AG08396 (cell line): ENCODE measurements at places on chromosomes 2 and 18.

DNA sequence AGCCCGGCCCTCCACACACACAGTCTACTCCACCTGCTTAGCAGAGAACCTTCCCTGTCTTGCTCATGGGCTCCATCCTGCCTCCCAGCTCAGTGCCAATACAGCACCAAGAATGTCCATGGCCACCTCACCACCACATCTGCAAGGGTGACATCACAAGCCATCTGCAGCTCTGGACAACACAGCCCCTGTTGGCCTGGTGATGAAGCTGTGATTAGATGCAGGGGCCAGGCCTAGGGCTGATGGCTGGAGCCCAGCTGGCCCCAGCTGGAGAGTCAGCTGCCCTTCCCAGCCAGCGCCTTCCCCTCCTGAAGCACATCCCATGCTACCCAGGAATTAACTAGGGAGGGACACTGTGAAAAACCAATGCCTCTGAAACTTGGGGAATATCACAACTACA is 91.1 kb downstream of the TTC32 start:
- no peak for DNase-seq

- DNase-seq: no peak
Measured at GRCh38 chr18:59905686-59906091, 5.9 kb downstream of the PMAIP1 start.

GRCh38 chr2:47201224-47201623 is 46.1 kb upstream of the STPG4 start:
- no peak for DNase-seq

DNA sequence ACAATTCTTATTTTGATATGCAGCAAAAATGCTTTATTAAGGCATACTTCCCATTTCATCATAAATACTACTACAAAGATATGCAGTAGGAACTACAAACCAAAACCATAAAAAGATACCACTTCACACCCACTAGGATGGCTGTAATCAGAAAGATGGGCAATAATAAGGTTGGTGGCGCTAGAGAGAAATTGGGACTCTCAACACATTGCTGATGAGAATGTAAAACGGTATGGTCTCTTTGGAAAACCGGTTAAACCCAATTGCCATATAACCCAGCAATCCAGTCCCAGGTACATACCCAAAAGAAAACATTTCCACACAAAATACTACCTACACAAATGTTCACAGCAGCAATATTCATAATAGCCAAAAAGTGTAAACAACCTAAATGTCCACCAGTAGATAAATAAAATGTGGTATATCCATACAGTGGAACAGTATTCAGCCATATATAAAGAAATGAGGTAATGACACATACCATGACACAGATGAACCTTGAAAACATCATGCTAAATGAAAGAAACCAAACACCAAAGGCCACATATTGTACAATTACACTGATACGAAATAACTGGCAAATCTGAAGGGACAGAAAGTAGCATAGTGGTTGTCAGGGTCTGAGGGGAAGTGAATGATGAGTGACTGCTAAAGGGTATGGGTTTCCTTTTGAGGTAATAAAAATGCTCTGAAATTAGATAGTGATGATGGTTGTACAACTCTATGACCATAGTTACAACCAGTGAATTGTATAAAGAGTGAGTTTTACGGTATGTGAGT is 12.7 kb downstream of the SP3 start:
- DNase-seq: no peak

GRCh38 chr2:109663721-109664120 is 49.6 kb downstream of the SOWAHC start:
- no peak for DNase-seq

GRCh38 chr18:22710673-22711191 is 222.4 kb upstream of the RBBP8 start:
- no peak for DNase-seq

DNA sequence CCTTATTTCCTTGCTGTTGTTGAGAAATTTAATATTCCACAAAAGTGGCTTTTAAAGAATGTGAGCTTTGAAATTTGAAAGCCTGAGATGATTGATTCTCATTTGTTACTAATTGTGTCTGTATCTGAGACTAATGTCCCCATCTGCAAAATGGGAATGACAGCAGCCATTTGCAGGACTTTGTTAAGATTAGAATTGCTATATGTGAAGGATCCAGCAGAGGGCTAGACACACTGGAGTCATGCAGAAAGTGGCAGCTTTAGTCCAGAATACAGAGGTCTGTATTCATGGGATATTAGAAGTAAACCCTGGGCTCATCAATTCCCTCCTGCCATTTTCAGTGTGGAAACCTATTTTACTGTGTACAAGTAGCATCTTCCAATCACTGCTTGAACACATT is 296.5 kb upstream of the GYPC start:
- no peak for DNase-seq

DNA sequence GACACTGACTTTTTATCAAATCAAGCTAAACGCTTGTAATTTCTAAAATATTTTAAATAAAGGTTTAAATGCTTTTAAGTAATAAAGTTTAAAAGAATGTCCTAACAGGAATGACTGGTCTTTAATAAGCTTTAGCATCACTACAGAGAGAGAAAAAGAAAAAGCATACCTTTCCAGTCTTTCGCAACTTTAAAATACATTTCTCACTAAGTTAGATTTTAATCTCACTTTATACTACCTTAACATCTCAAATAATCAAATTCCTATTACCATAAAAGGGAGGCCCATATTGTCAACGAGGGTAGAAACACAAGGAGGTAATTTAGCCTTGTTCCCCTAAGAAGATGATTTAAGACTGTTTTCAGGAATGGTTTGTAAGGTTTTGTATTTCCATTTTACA is 80.7 kb downstream of the STRN start:
- DNase-seq: no peak

DNA sequence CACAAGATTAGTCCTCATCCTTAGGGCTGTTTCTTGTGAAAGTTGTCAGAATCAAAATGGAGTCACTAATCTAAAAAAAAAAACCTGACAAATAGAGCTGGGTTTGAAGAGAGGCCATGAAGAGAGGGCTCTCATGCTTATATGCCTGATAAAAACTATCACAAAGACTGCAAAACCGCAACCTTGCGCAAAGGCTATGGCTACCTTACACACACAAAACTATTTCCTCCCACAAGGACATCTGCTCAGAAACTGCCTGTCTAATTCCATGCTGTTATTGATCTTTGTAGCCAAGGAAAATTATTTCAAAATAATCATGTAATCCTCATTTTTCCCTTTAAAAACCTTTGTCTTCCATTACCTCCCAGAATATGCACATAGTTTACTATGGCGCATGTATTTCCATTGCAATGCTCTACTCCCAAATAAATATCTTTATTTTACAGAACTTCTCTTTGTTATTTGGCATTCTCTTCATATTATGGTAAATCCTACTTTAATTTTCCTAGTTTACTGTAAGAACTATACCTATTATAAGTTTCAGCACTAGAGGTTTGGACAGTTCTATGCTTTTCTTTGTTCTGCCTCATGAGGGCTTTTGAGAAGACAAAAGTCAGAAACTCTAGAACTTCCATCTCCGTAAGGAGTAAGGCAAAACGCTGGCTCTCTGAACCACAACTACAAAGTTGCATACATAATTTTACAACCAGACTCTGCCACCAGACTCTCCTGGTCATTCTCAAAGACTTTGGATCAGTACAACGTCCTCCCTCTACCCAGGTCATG is 9.6 kb upstream of the DPYSL5 start:
- DNase-seq: no peak

DNA sequence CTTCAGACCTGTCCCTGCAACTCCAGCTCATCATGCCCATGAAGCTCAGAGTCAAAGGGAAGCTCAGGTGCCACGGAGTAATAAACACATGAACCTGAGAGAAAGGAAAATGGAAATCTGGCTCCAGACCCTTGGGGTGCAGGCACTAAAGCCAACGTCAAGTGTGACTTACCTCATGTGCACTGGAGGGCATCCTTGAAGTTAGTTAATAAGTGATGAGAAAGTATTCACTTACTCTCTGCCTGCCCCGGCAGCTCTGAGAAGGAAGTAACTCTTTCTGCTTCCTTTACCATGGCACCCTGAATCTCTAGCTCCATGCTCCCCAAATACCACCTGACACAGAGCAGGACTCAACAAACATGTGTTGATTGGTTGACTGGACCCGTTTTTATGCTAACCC is 21.4 kb upstream of the AGAP1 start:
- no peak for DNase-seq

- no peak for DNase-seq
Measured at GRCh38 chr2:235218486-235218907, 266.7 kb downstream of the SH3BP4 start.

GRCh38 chr18:66548747-66549146 is 55.1 kb downstream of the CDH19 start:
- DNase-seq: no peak

GRCh38 chr18:58064406-58064998 is 20.5 kb downstream of the NEDD4L start:
- DNase-seq: no peak

DNA sequence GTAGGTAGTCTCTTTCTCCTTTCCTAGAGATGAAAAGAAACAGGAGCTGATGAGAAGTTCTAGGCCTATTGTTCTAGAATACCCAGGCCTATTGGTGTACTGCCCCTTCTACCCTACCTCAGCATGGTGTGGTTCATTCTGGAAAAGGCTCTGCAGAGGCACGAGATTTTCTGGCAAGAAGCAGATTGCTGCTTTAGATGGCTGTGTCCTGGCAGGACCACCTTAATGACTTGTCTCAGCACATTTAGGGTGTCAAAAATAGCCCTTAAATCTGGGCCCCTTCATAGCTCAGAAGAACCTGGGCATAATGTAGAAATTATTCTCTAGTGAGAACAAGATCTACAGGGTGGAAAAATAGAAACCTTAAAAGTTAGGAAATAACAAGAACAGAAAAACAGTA is 87.9 kb downstream of the BCL2L11 start:
- no peak for DNase-seq

DNA sequence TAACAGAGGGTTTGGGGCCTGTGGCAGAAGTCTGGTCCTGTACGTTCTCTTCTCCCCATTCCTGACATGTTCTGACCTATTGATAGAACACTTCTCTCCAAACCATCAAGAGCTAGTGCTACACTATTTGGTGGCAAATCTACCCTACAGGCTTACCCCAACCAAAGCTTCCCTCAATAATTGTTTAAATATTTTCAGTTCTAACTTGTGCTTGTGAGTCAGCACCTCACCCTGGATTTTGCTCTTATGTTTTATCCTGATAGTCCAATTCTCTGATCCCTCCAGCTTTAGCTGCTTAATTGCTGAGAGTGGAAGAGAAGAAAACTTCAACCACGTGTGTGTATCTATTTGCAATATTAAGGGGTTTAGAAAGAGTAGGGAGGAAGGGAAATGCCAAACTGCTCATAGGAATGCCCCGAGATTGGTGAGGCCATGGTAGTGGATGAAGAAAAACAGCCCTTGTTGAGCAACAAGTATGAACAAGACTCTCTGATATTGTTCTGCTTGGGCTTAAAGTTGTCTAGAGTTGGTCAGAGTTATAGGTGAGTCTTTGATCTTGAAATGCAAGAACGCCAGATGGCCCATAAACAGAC is 67.8 kb upstream of the PARD3B start:
- no peak for DNase-seq

DNA sequence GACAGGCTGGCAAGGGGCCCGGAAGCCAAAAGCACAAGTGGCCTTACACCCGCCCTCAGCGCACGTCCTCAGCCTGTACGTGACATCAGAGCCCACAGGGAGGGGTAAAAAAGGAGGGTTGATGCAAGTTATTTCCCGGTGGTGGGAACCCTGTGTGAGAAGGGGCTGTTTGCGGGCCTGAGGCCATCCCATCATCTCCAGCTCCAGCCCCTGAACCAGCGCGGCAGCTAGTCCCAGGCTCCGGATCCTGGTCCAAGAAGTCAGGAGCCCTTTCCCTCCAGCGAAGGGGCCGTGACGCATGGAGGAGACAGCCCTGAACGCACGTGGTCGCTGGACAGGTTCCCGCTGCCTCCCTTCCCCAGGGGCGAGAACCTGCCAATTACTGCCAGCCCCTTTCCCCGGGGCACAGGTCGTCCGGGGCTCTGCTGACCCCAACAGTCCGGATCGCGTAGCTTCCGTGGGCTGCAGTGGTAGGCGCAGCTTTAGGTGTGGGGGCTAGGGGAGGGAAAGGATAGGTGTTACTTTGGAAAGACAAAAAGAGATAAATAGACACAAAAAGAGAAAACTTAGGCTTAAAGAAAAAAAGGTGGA is 1.3 kb upstream of the LRP2 start:
- DNase-seq: peak; percentile 41

DNA sequence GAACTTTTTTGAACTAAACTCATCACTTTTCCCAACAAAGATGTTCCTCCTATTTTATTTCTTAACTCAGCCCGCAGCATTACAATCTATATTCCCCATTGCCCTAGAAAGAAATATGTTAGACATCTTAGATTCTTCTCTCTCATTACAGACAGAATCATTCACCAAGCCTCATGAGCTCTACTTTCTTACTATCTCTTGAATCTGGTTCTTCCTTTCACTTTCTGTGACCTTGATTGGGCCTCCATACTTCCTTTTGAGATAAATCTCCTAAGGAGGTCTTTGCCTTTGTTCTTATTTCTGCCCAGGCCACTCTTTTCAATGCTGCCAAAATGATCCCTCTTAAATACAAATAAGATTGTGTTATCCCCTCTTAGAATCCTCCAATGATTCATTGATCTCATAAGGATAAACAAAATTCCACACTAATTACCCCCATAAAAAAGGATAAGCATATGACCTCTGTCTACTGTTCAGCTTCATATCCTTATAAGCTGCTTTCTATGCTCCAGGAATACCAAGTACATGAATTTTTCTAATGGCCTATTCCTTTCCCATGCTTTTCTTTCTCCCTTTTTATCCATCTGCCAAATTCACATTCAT is 400.0 kb downstream of the ARHGAP15 start:
- DNase-seq: no peak

- DNase-seq: no peak
Measured at GRCh38 chr2:25989154-25989553, 6.9 kb upstream of the KIF3C start.

- DNase-seq: no peak
Measured at GRCh38 chr2:4553241-4553640, 849.9 kb downstream of the DCDC2C start.

- no peak for DNase-seq
Measured at GRCh38 chr2:7681881-7682461, 764.8 kb downstream of the RNF144A start.

DNA sequence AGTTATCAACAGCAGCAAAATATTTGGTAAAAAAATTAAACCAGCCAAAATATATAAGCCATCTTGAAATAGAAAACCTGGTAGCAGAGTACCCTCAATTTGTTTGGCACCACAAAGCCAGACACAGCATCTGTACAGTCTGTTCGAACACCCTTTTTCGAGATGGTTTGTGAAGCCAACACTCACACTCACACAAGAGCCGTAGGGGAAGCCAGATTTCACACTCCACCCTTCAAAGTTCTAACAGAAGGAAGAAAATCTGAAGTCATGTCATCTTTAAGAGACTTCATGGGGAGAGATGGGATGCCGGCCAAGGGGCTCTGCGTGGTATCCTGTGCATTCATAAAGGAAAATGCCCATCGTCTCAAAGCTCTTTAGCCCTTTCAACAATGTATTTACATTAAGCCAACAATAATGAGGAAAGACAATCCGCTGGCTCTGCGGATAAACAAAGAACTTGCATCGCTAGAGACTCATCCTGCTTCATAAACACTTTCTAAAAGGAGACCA is 451.5 kb upstream of the CHST9 start:
- DNase-seq: no peak

- no peak for DNase-seq
Measured at GRCh38 chr2:165193178-165193777, 10.6 kb downstream of the SCN3A start.
